ENCODE measurements at places on chromosomes 11 and 22. TPM values are rescaled to one million over a fixed set of nuclear protein-coding genes. Genes with fewer than 3 reads are reported as not detected.

GRCh38 chr11:45662665-45663485, 2.5 kb downstream of the CHST1 start:
- no peak for DNase-seq
- no peaks in the 10 kb centered on the region for H3K36me3 ChIP-seq
- H3K4me3 ChIP-seq, result no peak overlapping the region
- no peak overlapping the region for H3K27ac ChIP-seq

DNA sequence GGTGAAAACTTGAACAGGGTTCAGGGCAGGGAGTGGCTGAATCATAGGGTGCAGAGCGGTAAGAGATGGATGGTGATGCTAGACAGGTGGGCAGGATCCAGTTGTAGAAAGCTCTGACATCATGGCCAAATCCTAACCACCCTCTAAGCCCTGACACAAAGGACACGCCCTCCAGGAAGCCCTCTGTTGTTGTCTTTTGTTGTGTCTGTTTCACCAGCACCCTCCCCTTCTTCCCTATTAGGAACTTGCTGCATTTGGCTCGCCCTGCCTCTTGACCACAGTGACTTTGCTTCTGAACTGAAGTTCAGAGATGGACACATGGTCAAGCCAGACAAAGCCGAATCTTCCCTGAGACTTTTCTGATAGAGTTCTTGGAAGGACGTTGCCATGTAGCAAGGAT, 14.2 kb upstream of the APOL6 start:
- no peak overlapping the region for H3K4me3 ChIP-seq
- no peak overlapping the region for H3K27ac ChIP-seq
- no peak for DNase-seq
- H3K27me3 ChIP-seq, result no peaks in the 10 kb centered on the region

Gene YPEL1
- total RNA-seq, result 10.9 TPM

Gene PAMR1
- total RNA-seq, result 7.6 TPM
